ENCODE measurements at places on chromosomes 1 and 21.

- peak; percentile 53 for DNase-seq
These were observed 80.2 kb upstream of the GREM2 start for GRCh38 chr1:240691909-240692705.

- no peak for DNase-seq
These were observed 603 bp upstream of the DHRS3 start for GRCh38 chr1:12618661-12618964.

DNA sequence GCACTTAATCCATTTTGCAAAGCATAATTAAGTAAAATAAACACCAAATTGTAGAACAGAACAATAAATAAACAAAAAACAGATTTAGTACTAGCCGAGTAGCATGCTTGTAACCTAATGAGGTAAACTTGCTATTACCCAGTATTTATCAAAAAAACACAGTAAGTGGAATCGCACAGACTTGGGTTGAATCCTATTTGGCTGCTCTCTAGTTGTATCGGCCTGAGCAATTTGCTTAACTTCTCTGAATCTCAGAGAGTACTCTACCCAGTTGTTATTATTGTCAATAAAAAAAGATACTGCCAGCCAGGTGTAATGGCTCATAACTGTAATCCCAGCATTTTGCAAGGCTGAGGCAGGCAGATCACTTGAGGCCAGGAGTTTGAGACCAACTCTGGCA is 664.3 kb downstream of the ADGRL2 start:
- DNase-seq: no peak

DNA sequence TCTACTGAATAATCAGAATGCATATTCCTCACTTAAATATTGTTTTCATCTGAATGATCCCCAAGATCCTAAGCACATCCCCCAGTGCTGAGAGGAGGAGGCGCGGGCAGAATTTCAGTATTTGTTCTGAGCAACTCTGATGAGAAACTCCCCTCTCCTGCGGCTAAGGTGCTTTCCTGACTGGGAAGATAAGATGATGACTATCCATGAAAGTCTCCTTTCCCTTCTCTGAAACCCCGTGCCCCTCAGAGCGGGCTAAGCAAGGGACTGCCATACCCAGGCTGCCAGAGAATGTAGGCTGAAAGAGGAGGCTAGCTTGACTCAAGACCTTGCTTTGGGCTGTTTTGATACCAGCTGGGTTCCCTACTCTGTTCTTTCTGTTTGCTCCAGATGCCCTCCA is 39.7 kb upstream of the IPO9 start:
- DNase-seq: no peak

- DNase-seq: no peak
These were observed 1.3 kb downstream of the MAP7D1 start for GRCh38 chr1:36157115-36157903.

GRCh38 chr1:108691128-108691941 is 775 bp upstream of the PRPF38B start:
- no peak for DNase-seq

GRCh38 chr1:157734321-157734720 is 33.8 kb upstream of the FCRL3 start:
- DNase-seq: peak; percentile 52

- DNase-seq: peak; percentile 37
These were observed 21.5 kb upstream of the SLC2A1 start for GRCh38 chr1:42979896-42980800.

Data from pons (tissue), 1 donor.